Motor neuron (in vitro differentiated cells): ENCODE measurements at places on chromosomes 13 and 19. TPM values are rescaled to one million over a fixed set of nuclear protein-coding genes. Genes with fewer than 3 reads are reported as not detected.

DNA sequence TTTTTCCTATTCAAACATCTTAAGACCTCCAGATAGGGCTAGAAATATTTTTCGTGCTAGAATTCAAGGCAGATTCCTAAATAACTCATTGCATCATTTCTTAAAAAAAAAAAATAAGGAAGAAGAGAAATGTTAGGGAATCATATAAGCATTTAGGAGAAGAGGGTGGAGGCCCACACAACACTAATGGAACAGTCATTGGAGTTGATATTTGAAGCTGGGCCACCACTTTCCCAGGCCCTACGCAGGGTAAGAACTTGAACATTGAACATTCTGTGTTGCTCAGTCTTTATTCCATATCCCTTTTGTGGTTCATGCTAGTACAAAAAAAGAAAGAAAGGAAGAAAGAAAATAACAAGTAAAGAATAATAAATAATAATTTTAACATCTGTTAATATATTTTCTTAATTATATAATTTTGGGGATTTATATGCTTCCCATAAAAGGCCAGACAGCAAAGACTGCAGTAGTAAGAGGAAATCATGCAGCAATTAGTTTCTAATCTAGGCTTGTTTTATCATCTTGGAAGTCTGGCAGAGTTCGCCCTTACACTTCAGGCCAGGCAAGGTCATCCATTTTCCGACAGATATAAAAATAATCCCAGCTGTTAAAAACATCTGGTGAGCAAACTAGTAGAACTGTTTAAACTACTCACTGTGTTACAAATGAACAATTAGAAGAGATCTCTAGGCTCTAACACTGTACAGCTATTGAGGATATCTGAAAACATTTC is 127.7 kb downstream of the FRY start:
- no peak for ATAC-seq

DNA sequence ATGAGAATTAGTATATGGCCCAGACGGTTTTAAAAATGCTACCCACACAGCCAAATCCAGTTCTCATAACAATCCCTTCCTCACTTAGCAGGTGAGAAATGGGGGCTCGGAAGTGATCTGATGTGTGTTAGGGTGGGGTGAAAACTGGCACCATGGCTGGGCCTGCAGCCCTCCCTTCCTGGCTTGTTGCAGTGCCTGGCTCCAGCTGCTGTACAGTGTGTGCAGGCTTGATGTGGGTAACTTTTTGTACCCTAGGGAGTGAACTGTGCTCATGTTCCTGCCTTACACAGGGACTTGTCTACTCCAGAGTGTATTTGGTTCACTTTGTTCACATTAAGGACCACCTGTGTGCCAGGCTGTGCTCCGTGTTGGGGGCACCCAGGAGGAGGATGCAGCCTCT is 177.2 kb downstream of the LMO7 start:
- no peak for ATAC-seq

DNA sequence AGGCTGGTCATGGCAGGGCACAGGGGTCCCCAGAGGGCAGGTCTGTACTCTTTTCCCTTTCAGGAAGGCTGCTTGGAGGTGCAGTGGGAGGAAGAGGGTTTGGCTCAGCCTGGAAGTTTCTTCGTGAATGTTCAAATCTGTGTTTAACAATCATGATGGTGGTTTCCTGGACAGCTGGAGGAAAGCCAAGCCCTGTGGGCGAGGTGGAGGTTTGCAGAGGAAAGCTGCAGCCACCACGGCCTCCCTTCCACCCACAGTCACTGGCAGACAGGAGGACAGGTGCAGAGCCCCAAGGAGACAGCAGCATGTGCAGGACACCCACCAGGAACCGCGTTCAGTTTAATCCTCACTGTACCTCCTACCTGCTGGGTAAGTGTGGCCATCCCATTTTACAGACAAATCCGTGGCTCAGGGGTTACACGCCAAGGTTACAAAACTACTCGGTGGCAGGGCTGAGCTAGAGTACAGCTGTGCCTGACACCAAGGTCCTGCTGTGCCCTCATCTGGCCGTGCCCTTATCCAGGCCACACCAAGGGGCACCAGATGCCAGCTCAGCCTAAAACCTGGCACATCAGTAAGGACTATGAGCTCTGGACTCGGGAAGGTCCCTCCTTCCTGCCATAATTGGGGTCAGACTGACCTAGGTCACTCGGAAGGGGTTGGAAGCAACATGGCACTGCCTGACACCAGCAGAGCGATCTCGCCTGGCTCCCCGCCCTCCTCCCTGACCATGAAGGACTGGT is 34.1 kb downstream of the SUGP2 start:
- ATAC-seq = no peak

GRCh38 chr19:10808937-10809649 is 26.9 kb downstream of the TMED1 start:
- peak; percentile 74 for ATAC-seq

- no peak for ATAC-seq
Measured at GRCh38 chr19:51546650-51547396, 15.4 kb upstream of the SIGLEC6 start.

GRCh38 chr19:48396824-48397176 is 3.3 kb downstream of the GRIN2D start:
- ATAC-seq = no peak

DNA sequence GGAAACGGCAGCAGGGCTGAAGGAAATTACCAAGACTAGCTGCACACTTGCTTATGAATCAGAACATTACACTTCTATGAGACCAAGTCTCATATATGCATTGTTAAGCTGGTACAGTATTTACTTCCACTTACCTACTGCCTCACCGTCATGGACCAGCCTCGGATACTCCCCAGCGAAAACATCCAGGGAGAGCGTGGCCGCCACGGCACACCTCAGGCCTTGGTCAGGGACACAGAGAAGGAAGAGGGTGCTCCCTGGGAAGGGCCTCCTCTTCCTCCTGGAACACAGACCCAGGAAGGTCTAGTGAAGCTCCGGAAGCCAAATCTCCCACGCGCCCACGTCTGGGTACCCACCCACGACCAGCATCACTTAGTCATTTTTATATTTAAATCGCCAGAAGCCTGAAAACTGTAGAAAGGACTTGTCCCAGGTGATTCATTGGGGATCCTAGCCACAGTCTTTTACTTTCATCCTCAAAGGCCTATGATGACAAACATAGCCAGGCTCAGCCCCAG is 24.4 kb upstream of the MTIF3 start:
- no peak for ATAC-seq

DNA sequence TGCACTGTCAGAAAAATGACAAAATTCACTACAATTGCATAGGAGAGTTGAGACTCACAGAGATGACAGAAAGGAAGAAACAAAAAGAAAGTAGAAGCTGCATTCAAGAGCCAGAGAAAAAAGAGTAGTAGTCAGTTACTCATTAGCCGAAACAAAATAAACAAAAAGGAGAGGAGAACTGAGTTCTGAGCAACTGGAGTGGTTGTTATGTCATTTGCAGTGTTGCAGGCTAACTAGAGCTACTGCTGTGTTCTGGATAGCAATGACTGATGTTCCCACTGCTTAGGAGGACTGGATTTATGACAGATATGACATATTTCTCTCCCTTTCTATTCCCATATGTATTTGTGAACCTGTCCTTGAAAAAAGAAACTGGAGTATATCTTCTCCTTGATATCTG is 482.6 kb downstream of the RFC3 start:
- ATAC-seq = no peak

DNA sequence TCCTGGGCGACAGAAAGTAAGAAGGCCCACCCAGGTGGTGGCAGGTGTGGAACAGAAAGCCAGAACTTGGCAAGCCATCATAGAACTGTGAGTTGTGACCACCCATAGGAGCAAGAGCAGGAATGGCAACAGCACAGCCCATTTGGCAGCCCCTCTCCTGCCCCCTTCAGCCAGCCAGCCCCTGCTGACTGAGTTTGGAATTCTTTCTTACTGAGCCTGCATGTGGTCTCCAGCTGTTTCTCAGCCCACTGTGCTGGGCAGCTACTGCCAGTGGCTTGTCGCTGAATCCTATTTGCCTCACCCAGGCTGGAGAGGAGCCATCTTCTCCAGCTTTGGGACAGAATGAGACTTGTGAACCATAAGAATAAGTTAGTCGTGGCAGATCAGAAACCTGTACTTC is 28.3 kb downstream of the CNMD start:
- no peak for ATAC-seq

GRCh38 chr19:18239303-18239702 is 13.1 kb upstream of the PDE4C start:
- ATAC-seq = no peak

DNA sequence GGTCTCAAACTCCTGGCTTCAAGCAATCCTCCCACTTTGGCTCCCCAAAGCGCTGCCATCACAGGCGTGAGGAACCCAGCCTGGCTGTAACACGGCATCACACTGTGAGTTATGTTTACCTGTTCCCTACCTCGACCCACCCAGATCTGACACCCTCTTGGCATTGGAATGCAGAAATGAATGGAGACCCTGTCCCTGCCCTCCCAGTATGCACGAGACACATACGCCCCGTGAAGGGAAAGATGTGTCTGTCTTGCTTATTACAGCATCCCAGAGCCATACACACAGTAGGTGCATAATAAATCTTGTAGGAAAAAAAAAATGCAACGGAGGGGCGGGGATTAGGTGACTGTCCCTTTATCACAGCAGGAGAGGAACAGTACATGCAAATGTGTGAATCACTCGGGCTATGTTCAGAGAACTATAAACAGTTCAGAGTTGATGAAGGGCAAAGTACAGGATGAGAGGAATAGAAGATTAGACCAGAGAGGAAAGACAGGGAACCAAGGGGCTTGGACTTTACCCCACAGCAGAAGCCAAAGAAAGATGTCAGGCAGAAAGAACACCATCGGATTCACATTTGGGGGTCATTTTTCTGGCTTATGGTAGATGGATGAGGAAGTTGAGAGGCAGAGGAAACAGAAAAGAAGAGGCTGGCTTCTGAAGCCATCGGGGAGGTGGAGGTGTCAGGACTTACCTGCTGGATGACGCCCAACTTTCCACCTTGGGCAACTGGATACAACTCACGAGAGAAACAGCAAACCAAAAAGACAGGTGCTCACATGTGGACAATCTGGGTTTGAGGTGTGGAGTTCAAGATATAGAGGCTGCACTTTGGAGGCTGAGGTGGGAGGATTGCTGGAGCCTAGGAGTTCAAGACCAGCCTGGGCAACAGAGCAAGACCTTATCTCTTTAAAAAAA is 94.3 kb downstream of the INSR start:
- no peak for ATAC-seq

- ATAC-seq = peak; percentile 21
Measured at GRCh38 chr19:15304140-15304705, 28.1 kb downstream of the BRD4 start.

HNRNPL gene
- total RNA-seq = 142 and 177 TPM in 2 replicates

ZNF548 gene
- 9.9 and 18.1 TPM in 2 replicates for total RNA-seq
